ENCODE measurements at places on chromosomes 5 and 9.

DNA sequence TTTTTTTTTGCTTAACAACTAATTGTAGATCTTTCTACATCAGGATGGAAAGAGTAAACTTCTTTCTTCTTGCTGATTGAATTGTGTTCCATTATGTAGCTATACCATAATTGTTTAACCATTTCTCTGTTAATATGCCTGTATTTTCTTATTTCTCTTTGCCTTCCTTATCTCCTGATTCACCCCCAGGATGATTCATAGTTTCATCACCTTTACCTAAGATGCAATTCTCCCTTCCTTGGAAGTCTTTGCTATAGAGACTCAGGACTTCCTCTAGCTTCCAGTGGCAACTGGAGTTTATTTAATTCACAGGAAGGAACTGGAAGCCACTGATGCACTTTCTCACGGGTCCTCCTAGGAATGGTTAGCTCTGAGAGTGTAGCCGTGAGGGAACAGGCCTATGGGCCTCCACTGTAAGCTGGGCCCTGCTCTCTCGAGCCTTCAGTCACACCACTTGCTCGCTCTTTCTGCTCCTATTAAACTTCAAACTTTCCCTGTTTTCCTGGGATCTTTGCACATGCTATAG is 83.1 kb downstream of the FGF1 start:
- DNase-seq, result no peak

GRCh38 chr9:79945016-79945415 is 373.3 kb downstream of the TLE4 start:
- no peak for DNase-seq

DNA sequence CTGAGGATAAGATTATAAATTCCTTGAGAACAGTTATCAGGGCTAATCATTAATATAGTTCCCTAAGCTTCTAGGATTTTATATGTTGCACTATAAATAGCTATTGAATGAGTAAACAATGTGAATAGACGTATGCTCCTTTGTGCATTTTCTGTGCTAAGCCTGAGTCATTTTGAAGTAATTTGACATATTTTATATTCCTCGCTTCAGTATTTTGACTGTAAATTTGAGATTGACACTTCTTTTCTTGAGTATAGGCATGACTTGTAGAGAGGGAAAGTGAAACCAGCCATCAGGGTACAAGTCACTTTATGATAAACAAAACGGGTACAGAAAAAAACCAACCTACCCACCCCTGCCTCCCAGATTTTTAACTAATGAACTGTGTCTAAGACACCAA is 367.7 kb upstream of the PRR16 start:
- no peak for DNase-seq

GRCh38 chr9:104682642-104683041 is 11.7 kb upstream of the OR13D1 start:
- DNase-seq, result no peak

- DNase-seq, result no peak
Measured at GRCh38 chr5:22787807-22788206, 65.3 kb downstream of the CDH12 start.

GRCh38 chr9:126386776-126387175 is 60.1 kb downstream of the MVB12B start:
- DNase-seq, result no peak

DNA sequence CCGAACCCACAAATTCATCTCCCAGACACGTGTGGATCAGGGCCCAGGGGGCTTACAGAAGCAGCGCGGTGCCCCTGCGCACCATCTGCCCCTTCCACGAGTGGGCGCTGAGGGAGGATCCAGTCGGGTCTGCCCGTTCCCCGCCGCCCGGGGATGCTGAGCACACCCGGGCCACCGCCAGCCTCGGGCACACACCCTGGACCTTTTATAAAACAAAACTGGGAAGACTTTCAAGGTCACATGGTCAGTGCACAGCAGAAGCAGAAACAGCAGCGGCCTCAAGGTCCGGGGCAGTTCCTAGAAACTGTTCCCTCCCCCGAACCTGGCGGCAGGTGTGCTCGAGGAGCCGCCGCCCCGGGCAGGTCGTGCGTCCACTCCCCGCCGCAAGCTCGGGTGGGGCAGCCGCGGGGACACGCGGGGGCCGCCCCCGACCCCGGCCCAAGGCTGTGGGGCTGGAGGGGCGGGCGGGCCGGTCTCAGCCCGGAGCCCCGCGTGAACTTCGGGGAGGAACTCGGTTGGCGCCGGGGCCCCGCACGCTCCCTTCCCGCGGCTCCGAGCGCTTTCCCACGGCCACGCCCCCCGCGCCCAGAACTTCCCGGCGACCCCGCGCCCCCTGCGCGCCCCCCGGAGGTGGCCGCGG is 633 bp upstream of the PPP1R26 start:
- DNase-seq, result peak; percentile 26

GRCh38 chr5:115296124-115297022 is at the start of gene CCDC112:
CCDC112 (minus strand) TSS chr5:115296654; CDS start chr5:115296543, 111 bp downstream.
- DNase-seq, result peak; percentile 67

- no peak for DNase-seq
Measured at GRCh38 chr9:6759185-6759977, 1.6 kb downstream of the KDM4C start.

- no peak for DNase-seq
Measured at GRCh38 chr5:15502208-15502607, 2.2 kb downstream of the FBXL7 start.

DNA sequence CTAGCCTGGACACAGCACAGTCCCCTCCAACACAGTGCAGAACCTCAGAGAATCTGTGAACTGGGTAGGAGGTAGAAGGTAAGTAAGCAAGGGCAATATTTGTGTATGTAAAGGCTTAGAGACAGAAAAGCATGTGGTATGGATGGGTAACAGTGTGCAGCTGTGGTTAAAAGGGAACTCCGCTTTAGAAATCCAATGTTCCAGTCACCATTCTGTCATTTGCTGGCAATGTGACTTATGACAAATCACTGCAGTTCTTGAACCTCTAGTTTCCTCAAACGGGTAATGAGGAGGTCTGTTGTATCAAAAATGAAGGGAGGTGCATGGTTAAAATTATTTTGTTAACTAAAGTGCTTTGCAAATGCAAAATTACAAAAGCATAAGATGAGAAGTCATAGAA is 125.5 kb upstream of the IFNE start:
- DNase-seq, result no peak

- no peak for DNase-seq
Measured at GRCh38 chr5:43802119-43802518, 199.1 kb downstream of the NNT start.

GRCh38 chr5:65480306-65480865 is 1.3 kb downstream of the ADAMTS6 start:
- DNase-seq, result peak; percentile 87

DNA sequence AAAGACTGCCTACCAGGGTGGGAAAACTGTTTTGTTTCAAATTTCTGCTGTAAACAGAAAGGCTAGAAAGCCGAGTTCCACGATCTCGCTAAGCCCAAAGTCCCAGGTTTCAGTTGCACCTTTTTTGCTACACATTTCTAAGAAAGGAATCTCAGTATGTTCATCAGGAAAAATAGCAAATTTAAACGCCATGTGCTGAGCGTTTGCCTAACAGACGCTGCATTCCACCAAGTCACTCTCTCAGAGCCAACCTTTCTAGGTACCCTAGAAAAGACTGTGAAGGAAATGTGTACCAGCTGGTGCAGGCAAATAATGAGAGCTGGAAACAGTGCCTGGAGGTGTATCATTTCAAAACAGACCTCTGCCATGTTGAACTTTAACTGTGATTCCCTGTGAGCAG is 71.8 kb downstream of the FRMD3 start:
- no peak for DNase-seq

GRCh38 chr5:142697356-142698255 is 11.7 kb upstream of the FGF1 start:
- DNase-seq, result no peak

DNA sequence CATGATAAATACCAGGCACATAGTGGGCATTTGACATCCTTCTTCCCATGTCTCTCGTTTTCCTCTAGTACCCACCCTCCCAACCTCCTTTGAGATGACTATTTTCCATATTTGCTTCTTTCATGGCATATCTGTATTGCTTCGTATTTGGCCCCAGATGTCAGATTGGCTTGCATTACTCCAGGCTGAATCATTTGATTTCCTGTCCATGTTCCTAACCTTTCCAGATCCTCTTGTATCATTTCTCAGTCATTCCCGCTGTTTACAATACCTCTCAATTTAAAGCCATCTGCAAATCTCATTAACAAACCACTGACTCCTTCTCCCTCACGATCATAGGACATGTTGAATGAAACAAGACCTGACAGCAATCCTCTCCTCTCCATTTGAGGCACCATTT is 19.9 kb downstream of the MTX3 start:
- no peak for DNase-seq

DNA sequence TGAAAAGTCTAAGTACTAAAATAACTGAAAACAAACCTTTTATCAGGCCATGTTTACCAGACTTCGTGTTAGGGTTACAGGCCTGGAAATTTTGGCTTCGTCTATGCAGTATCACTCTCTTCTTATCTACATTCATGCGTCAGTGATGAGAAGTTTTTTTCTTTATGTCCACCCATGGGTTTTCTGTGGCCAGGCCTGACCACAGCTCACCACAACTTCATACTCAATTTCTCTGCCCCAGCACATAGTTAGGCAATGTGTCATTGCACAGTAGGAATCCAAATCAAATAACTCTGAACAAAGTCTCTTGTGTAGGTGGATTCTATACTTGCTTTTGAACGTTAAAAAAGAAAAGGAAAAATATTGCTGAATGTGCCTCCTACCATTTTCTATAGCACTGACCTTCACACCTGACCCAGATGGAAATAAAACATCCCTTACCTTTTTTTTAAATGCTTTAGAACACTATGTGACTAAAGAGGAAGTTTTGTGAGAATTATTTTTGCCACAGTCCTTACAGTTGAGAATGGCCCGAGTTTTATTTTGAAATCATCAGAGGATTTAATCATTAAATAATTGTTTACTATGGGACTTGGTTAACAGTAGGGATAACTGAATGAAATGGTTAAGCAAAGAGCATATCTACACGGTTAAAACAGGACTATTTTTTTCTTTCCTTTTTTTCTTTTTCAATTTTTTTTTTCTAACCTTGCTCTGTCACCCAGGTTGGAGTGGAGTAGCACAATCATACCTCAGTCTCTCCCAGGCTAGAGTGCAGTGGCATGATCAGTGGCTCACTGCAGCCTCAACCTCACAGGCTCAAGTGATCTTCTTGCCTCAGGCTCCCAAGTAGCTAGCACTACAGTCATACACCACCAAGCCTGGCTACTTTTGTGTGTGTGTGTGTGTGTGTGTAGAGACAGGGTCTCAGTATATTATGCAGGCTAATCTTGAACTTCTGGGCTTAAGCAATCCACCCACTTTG is 1247.0 kb upstream of the ACO1 start:
- DNase-seq, result no peak

DNA sequence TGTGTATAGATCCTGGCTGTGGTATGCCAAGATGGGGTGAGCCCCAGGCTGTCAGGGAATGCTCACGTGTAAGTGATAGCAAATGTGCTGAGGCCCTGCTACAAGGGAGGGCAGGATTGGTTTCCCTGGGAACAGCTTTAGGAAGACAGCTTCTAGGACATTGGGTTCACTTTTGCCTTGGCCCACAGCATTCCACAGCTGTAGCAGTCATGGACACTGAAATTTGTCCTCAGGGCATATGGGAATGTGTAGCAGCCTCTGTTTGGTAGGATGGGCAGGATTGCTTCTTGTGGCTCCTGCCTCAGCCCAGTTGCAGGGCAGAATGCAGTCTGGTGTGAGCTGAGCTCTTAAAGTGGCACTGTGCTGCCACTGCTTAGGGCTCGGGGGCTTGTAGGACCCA is 1061.7 kb upstream of the WWC1 start:
- no peak for DNase-seq

GRCh38 chr9:136095070-136096058 is at the start of gene NACC2:
NACC2 (minus strand) TSS chr9:136095289; CDS start chr9:136050521, 44,768 bp downstream.
- peak; percentile 68 for DNase-seq

DNA sequence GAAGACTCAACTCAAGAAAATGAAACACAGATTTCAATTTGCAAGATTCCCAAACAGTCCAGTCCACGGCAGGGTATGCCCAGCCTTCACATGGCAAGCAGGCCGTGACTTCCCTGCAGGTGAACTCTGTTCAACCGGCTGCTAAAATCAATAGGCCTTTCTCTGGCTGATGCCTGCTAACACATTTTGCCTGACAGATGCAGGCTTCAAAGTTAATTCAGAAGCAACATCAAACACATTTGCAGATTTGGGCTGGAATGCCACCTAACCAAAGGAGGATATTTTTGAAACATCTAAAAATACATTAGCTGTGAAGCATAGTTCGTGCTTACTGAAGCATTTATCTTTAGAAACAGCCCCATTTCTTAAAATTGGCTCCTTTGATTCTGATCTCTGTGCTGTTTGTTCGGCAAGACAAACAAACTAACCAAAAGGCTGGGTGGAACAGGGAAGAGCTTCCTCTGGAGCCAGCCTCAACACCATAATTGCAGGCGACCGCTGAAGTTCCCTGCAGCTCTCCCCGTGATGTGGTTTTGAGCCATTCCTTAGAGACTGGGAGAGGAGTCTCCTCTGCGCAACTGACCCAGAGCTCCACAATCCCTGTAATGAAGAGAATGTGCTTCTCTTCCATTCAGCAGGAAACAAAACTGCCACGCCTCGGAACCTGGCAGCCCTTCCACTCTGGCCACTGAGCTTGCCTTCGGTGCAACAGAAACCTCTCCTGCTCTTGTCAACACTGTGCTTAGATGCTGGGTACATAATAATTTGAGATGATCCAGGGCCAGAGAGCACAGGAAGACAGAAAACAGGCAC is 126.5 kb downstream of the MYO10 start:
- DNase-seq, result peak; percentile 28

GRCh38 chr5:20028506-20028905 is 40.5 kb upstream of the CDH18 start:
- no peak for DNase-seq

DNA sequence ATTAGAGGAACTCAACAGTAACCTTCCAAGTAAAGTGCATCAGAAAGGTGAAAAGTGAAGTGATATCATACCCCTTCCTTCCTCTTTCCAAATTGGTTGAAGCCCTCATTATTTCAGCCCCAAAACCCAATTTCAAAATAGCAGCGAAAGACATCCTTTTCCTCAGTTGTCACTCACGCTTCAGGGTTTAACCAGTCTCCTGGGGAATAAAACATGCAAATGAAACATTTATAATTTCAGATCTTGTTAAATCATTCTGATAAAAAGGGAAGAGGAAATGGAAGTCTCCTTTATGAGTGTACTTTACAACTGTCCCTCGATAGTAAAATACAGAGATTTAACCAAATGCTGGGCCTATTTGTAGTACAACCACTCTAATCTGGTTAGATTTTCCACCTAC is 22.5 kb downstream of the TRPM6 start:
- DNase-seq, result no peak

GRCh38 chr5:107363768-107364167 is 307.0 kb downstream of the EFNA5 start:
- DNase-seq, result no peak

DNA sequence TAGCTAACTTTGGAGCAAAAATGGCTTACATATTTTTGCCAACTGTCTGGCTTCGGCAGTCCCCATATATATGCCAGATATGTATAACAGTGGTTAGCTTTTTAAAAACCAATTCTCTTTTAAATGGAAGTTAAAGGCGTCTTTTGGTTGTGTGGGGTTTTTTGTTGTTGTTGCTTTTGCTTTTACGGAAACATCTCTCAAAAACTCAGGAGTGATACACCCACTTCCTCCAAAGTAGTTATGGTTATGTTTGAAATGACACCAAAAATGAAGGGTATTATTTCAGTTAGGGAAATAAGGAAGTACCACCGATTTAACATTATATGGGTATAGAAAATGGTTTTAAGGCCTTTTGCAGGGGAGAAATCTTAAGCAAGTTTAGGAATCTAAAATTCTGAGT is 2.3 kb downstream of the CNOT8 start:
- DNase-seq, result no peak

Measured in posterior cingulate gyrus (tissue), 11 donors.